ENCODE measurements at places on chromosomes 1 and 21.

- H3K36me3 ChIP-seq = no peaks in the 10 kb centered on the region
- no peak for DNase-seq
- H3K4me1 ChIP-seq = no peaks in the 10 kb centered on the region
- no peak within 1 kb of the TSS for H3K27ac ChIP-seq
These were observed at the start of gene CASQ2 for GRCh38 chr1:115768549-115768948. TSS of gene CASQ2 (minus strand) at chr1:115768714. CDS start at chr1:115768541, 173 bp downstream.

DNA sequence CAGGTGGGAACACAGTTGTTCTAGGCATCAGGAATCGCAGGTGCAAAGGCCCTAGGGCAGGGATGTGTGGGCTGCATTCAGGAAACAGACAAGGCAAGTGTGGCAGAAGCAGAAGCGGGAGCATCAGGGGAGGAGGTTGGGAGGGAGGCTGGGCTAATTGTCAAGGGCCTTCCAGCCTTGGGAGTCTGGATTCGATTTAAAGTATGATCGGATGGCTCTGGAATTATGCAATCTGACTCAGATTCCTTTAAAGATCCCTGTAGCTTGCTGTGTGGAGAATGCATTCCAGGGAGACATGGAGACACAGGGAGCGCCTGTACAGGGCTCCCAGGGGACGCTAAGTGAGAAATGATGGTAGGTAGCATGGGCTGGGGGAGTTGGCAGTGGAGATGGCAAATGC is 86.5 kb downstream of the LACTBL1 start:
- no peak overlapping the region for H3K27ac ChIP-seq
- H3K36me3 ChIP-seq = no peaks in the 10 kb centered on the region
- H3K4me3 ChIP-seq = no peak overlapping the region

DNA sequence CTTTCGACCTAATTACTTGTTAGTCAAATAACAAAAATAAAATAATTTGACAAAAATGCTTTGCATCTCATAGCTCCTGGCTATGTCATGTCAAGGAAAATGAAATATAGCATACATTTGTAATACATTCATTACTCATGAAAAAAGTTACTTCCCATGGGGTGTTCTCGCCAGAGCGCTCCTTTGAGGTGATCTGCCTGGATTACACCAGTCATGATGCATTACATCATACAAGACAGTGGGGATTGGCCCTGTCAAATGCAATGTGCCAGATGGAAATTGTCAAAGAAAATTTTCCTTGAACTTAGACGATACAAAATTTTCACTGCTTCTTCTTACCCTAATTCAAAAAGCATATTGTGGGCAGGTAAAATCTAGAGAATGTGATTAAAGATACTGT is 215.6 kb upstream of the B3GALT2 start:
- no peak overlapping the region for H3K4me3 ChIP-seq
- H3K27ac ChIP-seq = no peak overlapping the region
- no peak for DNase-seq
- H3K36me3 ChIP-seq = no peaks in the 10 kb centered on the region
- H3K27me3 ChIP-seq = no peaks in the 10 kb centered on the region
- no peaks in the 10 kb centered on the region for H3K4me1 ChIP-seq

DNA sequence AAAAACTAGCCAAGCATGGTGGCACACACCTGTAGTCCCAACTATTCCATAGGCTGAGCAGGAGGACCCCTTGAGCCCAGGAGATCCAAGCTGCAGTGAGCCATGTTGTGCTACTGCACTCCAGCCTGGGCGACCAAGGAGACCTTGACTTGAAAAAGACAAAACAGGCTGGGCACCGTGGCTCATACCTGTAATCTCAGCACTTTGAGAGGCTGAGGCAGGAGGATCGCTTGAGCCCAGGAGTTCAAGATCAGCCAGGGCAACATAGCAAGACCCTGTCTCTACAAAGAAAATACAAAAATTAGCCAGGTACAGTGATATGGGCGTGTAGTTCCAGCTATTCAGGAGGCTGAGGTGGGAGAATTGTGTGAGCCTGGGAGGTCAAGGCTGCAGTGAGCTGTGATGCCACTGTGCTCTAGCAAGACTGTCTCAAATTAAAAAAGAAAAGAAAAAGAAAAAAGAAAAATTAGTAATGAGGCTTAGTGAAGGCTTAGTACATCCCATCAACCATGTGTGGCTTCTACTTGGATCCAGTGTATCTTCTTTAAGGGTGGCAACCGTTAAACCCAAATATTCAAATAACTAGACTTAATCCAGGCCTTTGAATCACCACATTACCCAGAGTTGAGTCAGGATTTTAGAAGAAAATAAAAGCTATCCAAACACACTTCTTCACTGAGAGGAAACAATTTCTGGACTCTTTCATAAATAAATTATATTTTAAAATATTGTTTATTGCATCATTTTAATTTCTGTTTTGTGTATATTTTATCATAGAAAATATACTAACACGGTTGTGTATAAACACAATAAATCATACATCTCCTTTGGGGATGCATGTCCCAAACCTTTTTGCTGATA is 74.3 kb upstream of the RAB4A start:
- H3K27me3 ChIP-seq = no peaks in the 10 kb centered on the region
- no peak overlapping the region for H3K4me3 ChIP-seq
- no peak for DNase-seq
- H3K36me3 ChIP-seq = no peaks in the 10 kb centered on the region
- H3K27ac ChIP-seq = no peak overlapping the region
- peaks cover 50% of the 10 kb centered on the region for H3K4me1 ChIP-seq

GRCh38 chr1:58768971-58769808 is 14.7 kb downstream of the JUN start:
- no peaks in the 10 kb centered on the region for H3K36me3 ChIP-seq
- no peak overlapping the region for H3K27ac ChIP-seq
- peaks cover 26% of the 10 kb centered on the region for H3K4me1 ChIP-seq
- H3K27me3 ChIP-seq = no peaks in the 10 kb centered on the region

DNA sequence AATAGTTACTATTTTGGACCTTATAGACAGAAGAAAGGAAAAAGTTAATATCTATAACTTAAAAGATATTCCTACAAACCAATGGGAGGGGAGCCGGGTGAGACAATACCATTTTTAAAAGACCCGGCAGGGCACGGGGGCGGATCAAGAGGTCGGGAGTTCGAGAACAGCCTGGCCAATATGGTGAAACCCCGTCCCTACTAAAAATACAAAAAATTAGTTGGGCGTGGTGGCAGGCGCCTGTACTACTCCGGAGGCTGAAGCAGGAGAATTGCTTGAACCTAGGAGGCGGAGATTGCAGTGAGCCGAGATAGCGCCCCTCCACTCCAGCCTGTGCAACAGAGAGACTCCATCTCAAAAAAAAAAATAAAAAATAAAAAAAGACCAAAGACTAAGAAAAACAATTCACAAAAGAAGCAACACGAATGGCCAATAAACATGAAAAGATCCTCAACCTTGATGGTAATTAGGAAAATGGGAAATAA is 1.2 kb upstream of the PSMB2 start:
- no peak for DNase-seq
- H3K4me1 ChIP-seq = peaks cover 21% of the 10 kb centered on the region
- peak overlapping the region; percentile 94 for H3K27ac ChIP-seq
- no peaks in the 10 kb centered on the region for H3K36me3 ChIP-seq
- H3K4me3 ChIP-seq = peak overlapping the region; percentile 79

- H3K27ac ChIP-seq = peak overlapping the region; percentile 93
- peaks cover 7% of the 10 kb centered on the region for H3K4me1 ChIP-seq
- no peaks in the 10 kb centered on the region for H3K27me3 ChIP-seq
- no peak for DNase-seq
- no peaks in the 10 kb centered on the region for H3K36me3 ChIP-seq
- no peak overlapping the region for H3K4me3 ChIP-seq
These were observed 941 bp upstream of the IFI16 start for GRCh38 chr1:159008744-159009188.

DNA sequence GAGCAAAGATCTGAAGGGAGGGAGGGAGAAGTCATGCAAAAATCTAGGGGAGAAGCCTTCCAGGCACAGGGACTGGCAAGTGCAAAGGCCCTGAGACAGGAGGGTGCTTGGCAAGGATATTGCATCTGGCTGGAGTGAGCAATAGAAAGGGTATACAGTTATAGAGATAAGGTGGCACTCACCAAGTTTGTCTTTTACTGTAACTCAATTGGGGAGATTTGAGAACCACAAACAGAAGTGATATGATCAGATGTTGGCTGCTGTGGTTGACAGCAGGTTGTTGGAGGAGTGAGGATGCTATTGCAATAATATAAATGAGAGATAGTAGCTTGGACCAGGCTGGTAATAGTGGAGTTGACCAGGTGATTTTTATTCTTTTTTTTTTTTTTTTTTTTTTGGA is 25.6 kb downstream of the MCOLN3 start:
- no peak for DNase-seq
- H3K4me1 ChIP-seq = no peaks in the 10 kb centered on the region
- H3K27ac ChIP-seq = no peak overlapping the region
- no peaks in the 10 kb centered on the region for H3K27me3 ChIP-seq

- DNase-seq = no peak
- no peaks in the 10 kb centered on the region for H3K27me3 ChIP-seq
- no peaks in the 10 kb centered on the region for H3K4me1 ChIP-seq
- peaks cover 13% of the 10 kb centered on the region for H3K36me3 ChIP-seq
- no peak overlapping the region for H3K27ac ChIP-seq
These were observed 292.2 kb downstream of the AKT3 start for GRCh38 chr1:243557866-243558265.

DNA sequence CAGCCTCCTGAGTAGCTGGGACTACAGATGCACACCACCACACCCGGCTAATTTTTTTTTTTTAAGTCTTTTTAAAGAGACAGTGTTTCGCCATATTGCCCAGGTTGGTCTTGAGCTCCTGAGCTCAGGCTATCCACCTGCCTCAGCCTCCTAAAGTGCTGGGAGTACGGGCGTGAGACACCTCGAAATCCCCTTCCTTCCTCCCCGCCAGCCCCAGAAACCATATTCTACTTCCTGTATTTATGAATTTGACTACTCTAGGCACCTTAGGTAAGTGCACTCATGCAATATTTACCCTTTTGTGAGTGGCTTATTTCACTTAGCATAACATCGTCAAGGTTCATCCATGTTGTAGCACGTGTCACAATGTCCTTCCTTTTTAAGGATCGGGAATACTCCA is 6.9 kb upstream of the LRP8 start:
- H3K36me3 ChIP-seq = no peaks in the 10 kb centered on the region
- H3K27me3 ChIP-seq = peaks cover 19% of the 10 kb centered on the region
- no peak overlapping the region for H3K27ac ChIP-seq
- no peak overlapping the region for H3K4me3 ChIP-seq

DNA sequence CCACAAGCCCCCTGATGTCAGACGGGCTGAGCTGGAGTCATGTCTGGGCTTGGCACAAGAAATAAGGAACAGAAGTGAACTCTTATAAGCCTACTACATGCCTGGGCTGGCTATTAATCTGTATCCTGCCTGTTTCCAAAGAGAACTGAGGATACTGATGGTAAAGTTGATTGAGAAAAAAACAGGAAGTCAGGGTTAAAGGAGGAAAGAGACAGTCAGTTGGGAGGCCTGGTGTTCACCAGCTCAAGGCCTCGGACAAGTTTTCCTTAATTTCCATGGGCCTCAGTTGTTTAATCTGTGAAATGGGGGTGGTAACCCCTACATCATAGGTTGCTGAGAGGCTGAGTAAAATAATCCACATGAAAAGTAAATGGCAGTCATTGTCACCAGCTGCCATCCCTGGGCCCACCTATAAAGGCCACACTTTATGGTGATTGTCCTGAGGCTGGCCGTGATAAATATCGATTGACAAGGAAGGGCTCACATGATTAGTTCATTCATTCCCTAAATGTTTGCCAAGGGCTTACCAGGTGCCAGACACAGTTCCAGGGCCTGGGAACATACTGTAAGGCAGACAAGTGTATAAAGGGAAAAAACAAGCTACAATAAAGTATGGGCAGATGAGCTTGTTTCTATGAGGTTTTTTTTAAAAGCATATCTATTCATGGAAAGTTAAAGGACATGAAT is 2.8 kb downstream of the ALDH4A1 start:
- no peak for DNase-seq
- H3K27me3 ChIP-seq = no peaks in the 10 kb centered on the region
- no peaks in the 10 kb centered on the region for H3K36me3 ChIP-seq
- peaks cover 28% of the 10 kb centered on the region for H3K4me1 ChIP-seq

DNA sequence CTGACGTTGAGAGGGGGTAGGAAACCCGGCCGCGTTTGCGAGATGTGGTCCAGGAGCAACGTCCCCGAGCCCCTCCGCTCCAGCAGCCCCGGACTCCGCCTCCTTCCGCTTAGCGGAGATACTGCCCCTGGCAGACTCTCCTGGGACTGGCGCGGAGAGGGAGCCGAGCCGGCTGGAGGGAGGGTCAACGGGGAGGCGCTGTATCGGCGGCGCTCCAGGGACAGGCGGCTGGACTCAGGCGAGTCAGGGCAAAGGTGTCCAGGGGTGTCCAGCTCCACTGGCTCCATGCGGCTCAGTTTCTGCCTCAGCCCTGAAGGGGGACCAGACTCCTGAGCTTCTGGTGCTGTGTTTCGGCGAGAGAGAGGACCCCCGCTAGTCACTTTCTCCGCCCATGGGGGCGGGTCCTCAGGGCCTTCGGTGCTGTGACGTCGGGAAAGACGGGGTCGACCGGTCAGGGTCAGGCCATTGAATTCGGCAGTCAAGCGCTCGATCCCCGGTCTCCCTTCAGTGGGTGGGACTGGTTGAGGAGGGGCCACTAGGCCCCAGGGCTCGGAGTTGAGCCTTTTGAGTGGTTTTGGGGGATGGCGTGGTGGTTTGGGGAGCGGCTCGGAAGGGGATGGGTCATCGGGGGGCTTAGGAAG is 2.8 kb upstream of the LIX1L start:
- peak overlapping the region; percentile 58 for H3K4me3 ChIP-seq
- peaks cover 29% of the 10 kb centered on the region for H3K27me3 ChIP-seq
- no peaks in the 10 kb centered on the region for H3K36me3 ChIP-seq
- DNase-seq = peak; percentile 84

DNA sequence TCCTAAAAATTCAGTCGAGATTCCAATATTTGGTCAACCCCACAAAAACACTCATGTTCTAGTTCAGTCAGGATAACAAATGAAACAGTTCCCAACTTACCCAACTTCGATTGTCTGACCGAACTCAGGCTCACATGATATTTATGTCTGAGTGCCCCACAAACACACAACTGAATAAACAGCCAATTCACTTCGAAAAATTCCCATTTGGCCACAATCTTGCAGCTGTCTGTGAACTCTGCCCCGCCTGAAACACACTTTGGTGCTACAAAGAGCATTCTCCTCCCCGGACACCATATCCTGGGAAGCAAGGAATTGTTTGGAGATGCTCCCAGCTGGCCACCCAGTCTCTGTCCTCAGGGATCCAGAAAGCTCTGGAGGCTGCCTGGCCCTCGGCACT is 52.9 kb upstream of the SIM2 start:
- H3K27me3 ChIP-seq = no peaks in the 10 kb centered on the region
- H3K36me3 ChIP-seq = no peaks in the 10 kb centered on the region

- H3K27me3 ChIP-seq = no peaks in the 10 kb centered on the region
- no peak for DNase-seq
- H3K27ac ChIP-seq = no peak overlapping the region
These were observed 99.6 kb upstream of the COG2 start for GRCh38 chr1:230542681-230543080.

GRCh38 chr1:97254731-97255463 is 533.3 kb downstream of the PTBP2 start:
- no peaks in the 10 kb centered on the region for H3K27me3 ChIP-seq
- H3K36me3 ChIP-seq = peaks cover 7% of the 10 kb centered on the region
- DNase-seq = no peak
- no peak overlapping the region for H3K27ac ChIP-seq
- no peak overlapping the region for H3K4me3 ChIP-seq
